ENCODE measurements at places on chromosomes 6 and 20.

DNA sequence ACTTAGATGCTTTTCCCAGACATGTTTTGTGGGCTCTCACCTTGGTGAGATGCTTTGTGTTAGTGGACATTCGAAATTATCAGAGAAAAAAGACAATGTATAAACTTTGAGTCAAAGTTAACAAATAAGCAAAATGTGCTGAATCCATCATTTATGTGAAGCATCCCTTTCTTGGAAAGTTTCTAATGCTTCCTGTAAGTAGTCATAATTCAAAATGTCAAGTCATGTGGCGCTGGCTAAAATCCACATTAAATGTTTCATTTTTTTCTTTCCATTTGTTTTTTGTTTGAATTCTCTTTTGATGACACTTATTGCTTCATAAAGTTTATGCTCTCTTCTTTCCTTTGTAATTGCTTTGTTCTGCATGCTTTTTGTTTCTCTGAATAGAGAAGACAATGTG, 107.2 kb upstream of the CENPW start:
- DNase-seq: no peak

- DNase-seq: no peak
Observed at GRCh38 chr20:11083841-11084240, 410.0 kb upstream of the JAG1 start.

DNA sequence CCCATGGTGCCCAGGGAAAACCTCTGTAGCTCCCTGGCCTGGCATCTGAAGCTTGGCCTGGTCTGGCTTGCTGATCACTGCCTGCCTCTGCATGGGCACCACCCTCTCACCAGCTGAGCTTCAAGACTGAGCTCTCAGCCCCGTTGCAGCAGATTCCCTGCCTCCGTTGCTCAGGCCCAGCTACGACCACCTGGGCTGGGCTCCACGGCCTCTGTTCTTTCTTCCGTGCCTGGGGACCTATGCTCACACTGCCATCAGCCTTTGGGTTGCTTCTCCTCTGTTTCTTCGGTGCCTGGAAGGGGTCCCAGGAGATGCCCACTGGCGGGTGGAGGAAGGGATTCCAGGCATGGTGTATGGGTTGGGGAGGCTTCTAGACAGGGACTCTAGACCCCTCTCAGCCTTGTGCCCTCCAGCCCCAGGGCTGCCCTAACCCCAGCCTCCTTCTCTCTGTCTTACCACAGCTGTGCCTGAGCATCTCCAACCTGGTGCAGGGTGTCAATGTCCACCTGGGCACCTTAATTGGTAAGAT, 9.1 kb downstream of the BPIFB2 start:
- no peak for DNase-seq

GRCh38 chr6:169014211-169015197, 239.1 kb downstream of the THBS2 start:
- DNase-seq: no peak

- no peak for DNase-seq
Observed at GRCh38 chr6:130847001-130847910, 20.1 kb downstream of the SMLR1 start.

- no peak for DNase-seq
Observed at GRCh38 chr20:16054985-16055384, 518.3 kb downstream of the KIF16B start.

DNA sequence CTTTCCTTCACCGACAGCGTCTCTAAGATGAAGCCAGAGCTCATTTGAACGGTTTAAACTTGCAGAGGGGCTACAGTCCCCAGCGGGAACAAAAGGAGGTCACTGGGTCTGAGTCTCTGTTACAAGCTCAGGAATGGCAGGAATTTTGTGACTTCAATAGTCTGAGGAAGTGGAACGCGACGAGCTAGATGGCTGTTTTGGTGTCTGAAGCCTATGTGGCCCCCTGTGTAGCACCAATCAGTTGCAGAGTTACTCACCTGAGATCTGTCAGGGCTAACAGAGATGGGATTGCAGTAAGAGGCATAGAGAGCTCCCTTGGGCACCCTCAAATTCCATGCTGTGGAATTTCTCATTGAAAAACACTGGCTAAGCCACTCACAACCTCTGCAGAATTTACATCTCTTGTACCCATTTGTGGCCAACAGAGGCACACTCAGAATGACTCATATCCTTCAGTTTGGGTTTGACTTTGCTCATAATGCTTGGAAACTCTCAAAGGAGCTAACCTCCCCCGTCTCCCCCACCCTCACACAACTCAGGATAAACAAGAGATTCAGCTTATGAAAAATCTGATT, 7.1 kb upstream of the TCP11 start:
- DNase-seq: no peak

- DNase-seq: no peak
Observed at GRCh38 chr20:36043892-36044515, 75.6 kb downstream of the CNBD2 start.

- DNase-seq: no peak
Observed at GRCh38 chr20:3420211-3420707, 12.8 kb upstream of the DNAAF9 start.

DNA sequence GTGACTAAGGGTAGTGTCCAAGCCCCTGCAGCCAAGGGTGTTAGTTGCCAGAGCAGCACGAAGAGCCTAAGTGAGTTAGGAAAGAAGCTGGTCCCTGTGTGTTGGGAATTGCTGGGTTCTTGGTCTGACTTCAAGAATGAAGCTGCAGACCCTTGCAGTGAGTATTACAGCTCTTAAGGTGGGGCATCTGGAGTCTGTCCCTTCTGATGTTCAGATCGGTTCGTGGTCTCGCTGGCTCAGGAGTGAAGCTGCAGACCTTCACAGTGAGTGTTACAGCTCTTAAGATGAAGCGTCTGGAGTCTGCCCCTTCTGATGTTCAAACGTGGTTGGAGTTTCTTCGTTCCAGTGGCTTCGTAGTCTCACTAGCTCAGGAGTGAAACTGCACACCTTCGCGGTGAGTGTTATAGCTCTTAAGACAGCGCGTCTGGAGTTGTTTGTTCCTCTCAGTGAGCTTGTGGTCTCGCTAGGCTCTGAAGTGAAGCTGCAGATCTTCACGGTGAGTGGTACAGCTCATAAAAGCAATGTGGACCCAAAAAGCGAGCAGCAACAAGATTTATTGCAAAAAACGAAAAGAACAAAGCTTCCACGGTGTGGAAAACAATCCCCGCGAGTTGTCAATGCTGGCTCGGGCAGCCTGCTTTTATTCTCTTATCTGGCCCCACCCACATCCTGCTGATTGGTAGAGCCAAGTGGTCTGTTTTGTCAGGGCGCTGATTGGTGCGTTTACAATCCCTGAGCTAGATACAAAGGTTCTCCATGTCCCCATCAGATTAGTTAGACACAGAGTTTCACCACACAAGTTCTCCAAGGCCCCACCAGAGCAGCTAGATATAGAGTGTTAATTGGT, 31.8 kb downstream of the PXDC1 start:
- no peak for DNase-seq

- DNase-seq: no peak
Observed at GRCh38 chr6:55953335-55953734, 77.9 kb upstream of the BMP5 start.

GRCh38 chr6:111757342-111757741, 115.9 kb downstream of the FYN start:
- DNase-seq: no peak

- no peak for DNase-seq
Observed at GRCh38 chr6:109301418-109301817, 80.8 kb downstream of the CD164 start.

DNA sequence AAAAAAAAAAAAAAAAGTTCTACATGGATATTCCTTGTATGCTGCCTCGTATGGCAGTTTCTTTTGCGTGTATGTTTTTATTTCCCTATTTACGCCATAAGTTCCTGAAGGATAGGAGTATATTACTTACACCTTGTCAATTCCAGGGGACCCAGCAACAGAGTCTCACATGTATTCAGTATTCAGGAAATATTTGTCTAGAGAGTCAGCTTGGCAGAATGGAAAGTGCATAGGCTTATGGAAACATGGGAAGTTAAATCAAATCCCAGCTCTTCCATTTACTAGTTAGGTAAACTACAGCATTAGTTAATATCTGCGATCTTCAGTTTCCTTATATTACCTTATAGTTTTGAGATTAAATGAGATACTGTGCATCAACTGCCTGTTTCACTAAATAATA, 51.1 kb upstream of the SLC22A16 start:
- no peak for DNase-seq

GRCh38 chr6:127164036-127164435, 45.6 kb downstream of the RSPO3 start:
- DNase-seq: no peak

DNA sequence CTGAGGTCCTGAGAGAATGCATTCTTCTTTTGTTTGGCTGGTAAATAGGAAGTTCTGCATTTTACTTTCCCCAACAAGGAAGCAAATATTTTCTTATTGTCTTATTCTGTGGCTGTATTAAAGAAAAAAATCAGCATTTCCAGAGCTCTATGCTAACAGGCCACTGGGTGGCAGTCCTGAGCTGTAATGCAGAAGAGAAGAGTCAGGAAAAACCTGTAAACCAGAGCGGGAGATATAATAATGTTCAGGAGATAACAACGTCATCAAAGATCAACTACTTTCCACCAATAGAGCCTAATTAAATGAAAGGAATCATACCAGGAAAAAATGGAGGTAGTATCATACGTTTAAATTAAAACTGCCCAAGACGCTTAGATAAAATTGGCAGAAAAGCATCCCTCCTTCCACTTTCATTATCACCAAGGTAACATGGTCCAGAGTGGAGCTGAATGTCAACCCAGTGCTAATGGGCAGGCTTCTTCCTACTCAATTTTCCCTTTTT, 55.6 kb upstream of the CARMIL1 start:
- peak; percentile 61 for DNase-seq

Data from heart left ventricle (tissue), 16 donors.